ENCODE measurements at places on chromosomes 2 and 18.

DNA sequence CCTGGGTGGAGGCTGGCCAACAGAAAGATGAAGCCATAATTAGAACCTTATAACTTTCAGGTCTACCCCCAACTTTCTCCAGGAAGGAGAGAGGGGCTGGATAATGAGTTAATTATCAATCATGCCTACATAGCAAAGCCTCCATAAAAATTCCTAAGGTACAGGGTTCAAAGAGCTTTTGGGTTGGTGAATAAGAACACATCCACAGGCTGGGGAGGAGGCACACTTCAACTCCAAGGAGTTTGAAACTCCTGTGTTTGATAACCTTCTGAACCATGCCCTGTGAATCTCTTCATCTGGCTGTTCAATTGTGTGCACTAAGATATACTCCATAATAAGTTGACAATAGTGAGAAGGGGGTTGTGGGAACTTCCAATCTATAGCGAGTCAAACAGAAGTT, 552.3 kb downstream of the TDRD15 start:
- DNase-seq, result no peak

DNA sequence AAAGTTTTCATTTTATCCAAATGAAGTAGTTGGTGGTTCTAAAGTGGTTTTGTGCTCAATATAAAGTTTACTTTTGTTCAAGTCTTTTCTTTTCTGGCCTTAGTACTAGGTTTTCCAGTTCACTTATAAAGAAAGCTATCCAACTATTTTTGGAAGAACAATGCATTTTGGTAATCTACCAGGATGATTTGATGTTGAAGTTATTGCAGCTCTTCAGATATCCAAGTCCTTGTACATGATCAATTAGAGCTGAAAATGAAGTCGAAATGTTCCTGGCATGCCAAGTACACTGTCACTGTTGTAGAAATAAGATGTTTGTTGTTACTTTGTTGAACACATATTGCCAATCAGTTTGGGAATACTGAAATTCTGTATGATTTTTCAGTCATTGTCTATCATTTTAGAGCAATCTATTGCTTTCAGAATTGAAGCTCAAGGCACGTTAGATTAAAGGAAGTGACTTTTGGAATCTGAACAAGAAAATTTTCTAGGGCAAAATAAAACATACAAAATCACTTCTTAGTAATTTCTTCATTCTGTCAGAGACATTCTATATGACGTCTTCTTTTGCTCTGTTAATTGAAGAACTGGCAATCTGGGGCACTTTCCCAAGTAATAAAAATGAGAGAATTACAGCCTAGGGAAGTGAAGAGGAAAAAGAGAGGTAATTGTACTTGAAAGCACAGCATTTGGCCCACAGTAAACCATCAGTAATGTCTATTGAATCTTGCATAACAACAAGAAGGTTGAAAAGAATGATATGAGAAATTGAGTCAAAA, 232.3 kb downstream of the MREG start:
- DNase-seq, result no peak

DNA sequence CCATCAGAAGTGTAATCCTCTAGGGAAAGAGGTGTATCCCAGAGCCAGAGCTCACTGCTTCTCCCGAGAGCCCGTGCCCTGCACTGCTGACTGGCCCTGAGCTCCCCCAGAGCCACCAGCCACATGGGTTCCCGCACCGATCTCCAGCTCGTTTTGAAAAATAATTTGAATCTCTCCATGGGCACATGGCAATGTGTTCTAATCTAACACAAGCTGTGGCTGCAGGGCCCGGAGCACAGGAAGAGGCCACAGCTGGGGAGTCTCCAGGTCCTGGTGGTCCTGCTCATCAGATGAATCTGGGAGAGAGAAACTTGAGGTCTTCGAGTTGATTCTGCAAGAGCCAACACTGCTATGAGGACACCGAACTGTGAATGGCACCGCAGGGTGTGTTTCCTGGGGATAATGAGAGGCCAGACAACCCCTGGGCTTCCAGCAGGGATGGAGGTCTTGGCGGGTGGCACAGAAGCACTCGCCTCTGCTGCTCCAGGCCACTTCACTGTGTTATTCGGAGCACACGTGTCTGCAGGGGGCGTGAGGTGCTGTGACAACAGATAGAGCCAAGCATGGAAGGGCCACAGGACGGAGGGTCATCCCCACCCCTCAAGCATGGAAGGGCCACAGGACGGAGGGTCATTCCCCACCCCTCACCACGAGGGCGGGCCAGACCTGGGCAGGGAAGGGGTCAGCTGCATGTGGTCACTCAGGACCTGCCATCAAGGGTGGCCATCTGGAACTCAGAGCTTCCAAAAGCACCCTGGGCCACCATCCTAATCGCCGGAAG, 196.8 kb downstream of the NDUFA10 start:
- no peak for DNase-seq

DNA sequence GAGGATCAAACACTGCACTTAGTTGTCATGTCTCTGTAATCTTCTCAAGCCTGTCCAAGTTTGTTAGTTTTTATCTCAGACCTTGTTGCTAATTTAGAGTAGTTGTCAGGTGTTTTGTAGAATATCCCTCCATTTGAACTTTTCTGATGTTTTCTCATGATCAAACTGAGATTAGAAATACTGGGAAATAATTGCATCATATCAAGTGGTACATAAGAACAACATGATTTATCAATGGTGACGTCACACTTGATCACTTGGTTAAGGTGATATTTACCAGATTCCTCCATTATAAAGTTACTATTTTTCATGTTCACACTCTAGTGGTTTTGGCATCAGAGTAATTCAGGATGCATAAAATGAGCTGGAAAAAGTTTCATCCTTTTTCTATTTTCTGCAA, 1182.4 kb upstream of the ZEB2 start:
- no peak for DNase-seq

DNA sequence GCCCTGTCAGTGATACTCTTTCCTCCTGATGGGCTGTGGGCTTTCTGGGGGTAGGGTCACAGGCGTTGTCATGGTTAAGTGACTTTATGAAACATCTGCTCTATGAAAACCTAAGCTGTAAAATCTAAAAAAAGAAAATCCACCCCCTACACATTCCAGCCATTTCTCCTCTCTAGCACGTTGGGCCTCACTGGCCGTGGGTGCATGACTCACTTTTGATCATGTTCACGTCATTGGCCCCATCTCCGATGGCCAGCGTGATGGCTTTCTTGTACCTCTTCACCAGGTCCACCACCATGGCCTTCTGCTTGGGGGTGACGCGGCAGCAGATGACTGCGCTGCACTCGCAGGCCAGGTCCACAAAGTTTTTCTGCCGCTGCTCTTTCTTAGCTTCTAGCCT, 39.3 kb upstream of the NARS1 start:
- DNase-seq, result no peak

GRCh38 chr2:227394401-227394800, 6.7 kb upstream of the SCYGR1 start:
- no peak for DNase-seq

- DNase-seq, result no peak
Observed at GRCh38 chr18:12301263-12302005, 6.6 kb upstream of the TUBB6 start.

DNA sequence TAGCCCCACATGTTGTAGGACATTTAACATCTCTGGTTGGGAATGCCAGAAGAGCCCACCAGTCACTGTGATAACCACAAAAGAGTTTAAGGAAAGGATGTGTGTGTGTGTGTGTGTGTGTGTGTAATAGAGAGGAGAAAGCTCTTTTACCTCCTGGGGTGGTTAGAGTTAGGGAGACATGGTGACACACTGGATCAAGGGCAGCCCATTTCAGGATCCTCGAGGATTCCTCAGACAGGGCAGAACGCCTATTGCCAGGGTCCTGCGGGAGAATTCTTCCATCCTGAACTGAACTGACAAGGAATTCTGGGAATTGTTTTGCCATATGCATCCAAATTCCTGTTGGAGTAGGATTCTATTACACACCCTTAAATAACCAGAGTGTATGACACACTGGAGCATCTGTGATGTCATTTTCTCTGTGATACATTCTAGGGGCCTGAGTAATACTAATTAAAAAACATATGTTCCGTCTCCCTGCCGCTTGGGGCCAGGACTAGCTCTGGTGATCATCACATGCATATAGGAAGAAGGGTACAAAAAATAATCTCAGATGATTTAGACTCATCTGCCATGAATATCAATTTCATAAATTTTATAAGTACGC, 156.4 kb upstream of the MMADHC start:
- DNase-seq, result no peak

GRCh38 chr2:43393918-43394317, 167.5 kb upstream of the ZFP36L2 start:
- DNase-seq, result no peak

DNA sequence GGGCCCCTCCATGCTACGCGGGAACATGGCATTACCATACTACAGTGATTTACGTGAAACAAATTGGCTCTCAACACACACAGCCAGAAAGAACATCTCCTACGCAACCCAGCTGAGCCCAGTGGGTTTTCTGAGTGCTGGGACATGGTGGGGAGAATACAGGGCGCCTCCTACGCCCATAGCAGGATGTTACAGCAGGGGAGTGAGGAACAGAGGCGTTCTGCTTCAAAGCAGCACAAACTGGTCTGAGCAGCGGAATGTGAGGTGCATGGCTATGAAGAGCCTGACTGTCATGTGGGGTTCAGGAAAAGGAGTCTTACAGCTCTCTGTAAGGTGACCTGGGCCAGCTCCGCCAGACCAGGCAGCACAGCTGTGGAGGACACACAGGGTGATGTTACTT, 108.6 kb upstream of the REV1 start:
- no peak for DNase-seq

- DNase-seq, result no peak
Observed at GRCh38 chr18:51765606-51766360, 568.3 kb upstream of the MEX3C start.

DNA sequence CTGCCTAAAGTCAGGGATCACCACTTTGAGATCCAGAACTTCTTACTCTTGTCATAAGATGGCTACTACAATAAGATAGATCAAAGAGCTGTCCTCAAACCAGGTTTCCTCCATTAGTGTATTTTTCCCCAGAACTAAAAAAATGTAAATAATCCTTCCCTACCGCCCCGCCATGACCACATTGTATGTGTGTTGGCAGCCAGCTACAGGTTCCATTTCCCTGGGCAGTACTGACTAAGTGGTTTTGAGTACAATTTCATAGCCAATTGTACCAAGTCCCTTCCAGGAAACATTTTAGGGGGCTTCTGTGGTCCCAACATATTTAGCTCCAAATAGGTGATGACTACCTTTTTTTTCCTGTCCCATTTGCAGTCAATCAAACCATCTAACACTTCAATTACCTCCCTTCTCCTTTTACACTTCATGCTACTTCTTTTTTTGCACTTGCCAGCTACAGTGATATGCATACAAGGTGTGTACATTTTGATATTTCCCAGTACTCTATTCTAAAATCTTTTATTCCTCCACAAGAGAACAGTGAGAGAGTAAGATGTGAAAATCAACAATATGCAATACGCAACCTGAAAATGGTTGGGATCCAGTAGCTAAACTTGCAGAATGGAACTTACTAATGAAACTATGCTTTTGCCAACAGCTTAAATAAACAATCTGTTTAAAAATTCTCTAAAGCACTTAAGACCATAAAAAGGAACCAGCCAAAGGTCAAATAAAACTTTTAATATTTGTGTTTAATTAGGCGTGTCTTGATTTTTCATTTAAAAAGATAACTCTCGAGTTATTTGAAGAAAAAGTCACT, 3.9 kb downstream of the PUM2 start:
- no peak for DNase-seq

DNA sequence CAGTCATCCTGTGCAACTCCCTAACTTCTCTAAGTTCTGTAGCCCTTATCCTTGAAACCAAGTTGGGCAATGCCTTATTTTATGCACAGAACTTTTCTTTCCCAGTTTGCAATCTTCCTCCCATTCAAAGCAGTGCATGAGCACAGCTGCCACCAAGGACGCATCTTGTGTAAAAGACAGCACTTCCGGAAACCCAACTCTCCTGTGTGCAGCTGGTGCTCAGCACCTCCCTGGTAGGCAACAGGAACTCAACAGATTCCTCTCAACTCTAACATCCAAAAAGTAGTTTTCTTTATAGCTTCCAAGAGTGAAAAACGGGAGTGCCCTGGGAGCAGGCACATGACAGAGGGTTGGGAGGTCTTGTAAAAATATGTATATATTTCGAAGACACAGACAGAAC, 2.2 kb downstream of the TMEM18 start:
- no peak for DNase-seq

DNA sequence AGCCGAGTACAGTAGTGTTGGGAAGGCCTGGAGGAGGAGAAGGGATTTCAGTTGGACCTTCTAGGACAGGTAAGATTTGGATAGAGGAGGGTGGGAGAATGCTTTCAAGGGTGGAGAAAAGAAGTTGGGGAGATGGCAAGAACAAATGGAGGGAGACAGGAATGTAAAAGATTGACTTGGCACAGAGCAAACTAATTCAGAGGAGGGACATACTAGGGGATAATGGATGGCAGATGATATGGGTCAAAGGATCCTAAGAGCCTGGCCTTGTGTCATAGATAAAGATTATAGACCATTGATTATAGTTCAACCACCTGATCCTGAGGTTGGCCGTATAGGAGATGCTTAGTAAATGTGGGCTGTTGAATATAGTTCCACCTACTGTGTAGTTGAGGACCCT, 12.4 kb downstream of the WDR43 start:
- DNase-seq, result no peak

- DNase-seq, result no peak
Observed at GRCh38 chr18:70621710-70622109, 332.9 kb downstream of the SOCS6 start.

GRCh38 chr18:34038086-34038485, 186.6 kb downstream of the NOL4 start:
- DNase-seq, result no peak

- no peak for DNase-seq
Observed at GRCh38 chr18:44857744-44858491, 177.2 kb downstream of the SETBP1 start.

DNA sequence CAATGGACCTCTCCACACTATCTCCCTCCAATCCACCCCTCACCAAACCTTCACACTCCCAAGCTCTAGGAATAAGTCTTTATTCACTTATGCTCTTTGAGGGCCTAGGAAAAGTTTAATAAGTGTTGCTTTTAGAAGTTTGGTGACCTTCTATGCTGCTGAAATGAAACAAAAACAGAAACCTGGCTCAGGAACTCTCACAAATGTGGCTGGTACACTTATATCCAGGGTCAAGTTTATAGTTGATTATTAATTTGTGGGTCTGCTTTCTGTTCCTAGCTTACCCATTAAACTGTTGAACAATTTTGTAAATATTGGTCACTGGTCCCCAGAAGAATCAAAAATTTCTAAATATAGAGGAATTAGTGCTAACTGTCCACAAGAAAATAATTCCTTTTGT, 14.2 kb upstream of the ANKRD44 start:
- DNase-seq, result no peak

GRCh38 chr2:190271783-190272456, 47.7 kb downstream of the HIBCH start:
- no peak for DNase-seq

DNA sequence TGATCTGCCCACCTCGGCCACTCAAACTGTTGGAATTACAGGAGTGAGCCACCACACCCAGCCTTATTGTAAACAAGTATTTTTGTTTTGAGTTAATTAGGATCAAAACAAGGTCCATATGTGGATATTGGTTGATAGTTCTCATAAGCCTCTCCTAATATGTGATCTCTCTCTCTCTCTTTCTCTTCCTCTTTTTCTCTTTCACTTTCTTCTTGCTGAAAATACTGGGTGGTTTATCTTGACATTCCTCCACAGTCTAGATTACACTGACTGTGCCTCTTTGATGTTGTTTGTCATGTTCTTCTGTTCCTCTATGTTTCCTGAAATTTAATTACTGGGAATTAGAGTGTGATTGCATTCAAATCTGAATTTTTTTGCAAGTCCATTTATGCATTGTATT, 547.5 kb upstream of the NRXN1 start:
- DNase-seq, result no peak

GRCh38 chr2:16281451-16282335, 341.3 kb downstream of the MYCN start:
- DNase-seq, result peak; percentile 41

All from HepG2 (cell line).